Stromal cell of bone marrow (primary cell): ENCODE measurements at places on chromosomes 13 and 19.

DNA sequence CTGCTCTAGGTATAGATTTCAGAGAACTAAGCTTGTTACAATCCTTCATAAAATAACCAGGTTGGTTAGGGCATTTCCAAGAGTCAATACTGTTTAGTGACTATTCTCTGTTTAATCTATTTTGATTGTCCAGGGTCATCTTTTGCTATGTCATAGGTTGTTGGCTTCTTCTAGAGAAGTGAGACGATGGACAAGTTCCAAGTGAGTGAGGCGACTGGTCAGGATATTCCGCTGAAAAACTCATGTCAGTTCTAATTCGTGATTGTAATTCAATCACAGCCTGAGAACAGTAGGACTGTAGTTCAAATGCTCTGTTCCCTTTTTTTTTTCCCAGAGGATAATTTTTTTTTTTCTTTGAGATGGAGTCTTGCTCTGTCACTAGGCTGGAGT, 15.8 kb upstream of the ALOX5AP start:
- no peak for DNase-seq

DNA sequence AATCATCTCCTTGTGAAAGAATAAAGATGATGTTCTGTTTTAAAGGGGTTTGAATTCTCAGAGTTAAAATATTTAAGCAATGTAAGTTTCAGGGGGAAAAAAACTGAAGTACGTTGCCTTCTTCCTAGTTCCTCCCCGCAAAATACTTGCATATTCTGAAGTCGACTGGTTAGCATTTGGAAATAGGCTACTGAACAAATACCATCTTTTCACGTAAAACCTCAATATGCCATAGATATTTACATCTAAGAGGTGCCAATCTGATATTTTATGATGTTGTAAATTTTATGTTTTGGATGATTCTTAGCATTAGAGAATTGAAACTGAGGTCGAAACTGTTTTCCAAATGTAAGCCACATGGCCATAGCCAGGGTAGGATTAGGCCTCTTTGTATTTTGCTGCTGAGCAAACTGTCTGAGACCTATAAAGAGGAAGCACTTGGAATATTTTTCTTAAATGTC, 138.3 kb downstream of the FLT1 start:
- no peak for DNase-seq

- peak; percentile 43 for DNase-seq
These were observed 87.1 kb downstream of the PTPRS start for GRCh38 chr19:5253406-5254110.

DNA sequence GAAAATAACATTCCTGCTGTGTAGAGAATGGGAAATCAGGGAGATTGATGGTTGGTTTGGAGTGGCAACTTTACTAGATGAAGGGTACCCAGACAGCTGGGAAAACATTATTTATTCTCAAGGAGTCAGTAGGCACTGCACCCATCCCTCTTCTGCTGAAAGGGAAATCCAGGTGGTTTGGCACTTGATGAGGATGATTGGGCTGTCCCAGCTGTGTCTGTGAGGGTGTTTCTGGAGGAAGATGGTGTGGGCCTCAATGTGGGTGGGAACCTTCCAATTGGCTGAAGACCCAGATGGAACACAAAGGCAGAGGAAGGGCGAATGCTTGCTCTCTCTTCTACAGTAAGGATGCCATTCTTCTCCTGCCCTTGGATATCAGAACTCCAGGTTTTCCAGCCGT, 10.4 kb upstream of the SACS start:
- DNase-seq, result no peak

DNA sequence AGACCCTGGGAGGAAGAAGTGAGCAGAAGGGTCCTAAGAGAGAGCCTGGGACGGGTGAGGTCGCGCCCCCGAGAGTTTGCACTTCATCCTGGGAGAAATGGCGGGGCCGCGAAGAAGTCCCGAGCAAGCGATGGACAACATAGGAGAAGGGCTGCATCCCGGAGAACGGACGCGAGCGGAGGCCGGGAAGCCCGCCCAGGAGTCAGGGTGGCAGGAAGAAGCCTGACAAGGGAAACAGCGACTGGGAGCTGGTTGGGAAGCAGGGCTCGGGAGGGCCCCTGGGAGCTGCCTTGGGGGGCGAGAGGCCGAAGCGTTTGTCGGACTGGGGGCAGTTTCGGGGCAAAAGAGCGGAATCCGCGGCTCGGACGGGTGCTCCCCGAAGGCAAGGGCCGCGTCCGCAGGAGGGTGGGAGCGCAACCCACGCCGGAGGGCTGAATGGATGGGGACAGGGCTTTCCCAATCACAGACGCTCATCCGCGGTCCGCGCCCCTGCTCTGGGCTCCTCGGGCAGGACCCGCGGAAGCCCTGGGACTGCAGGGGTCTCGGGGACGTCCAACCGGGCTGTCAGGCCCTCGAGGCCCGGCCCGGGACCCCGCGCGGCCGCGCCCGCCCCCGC, 469 bp downstream of the ABHD17A start:
- DNase-seq, result no peak

- no peak for DNase-seq
These were observed 4.5 kb upstream of the B3GNT8 start for GRCh38 chr19:41431426-41432386.

- DNase-seq, result peak; percentile 83
These were observed 25.3 kb downstream of the ZNF582 start for GRCh38 chr19:56367829-56368711.

GRCh38 chr13:113842336-113843062, 21.4 kb downstream of the GAS6 start:
- DNase-seq, result no peak

DNA sequence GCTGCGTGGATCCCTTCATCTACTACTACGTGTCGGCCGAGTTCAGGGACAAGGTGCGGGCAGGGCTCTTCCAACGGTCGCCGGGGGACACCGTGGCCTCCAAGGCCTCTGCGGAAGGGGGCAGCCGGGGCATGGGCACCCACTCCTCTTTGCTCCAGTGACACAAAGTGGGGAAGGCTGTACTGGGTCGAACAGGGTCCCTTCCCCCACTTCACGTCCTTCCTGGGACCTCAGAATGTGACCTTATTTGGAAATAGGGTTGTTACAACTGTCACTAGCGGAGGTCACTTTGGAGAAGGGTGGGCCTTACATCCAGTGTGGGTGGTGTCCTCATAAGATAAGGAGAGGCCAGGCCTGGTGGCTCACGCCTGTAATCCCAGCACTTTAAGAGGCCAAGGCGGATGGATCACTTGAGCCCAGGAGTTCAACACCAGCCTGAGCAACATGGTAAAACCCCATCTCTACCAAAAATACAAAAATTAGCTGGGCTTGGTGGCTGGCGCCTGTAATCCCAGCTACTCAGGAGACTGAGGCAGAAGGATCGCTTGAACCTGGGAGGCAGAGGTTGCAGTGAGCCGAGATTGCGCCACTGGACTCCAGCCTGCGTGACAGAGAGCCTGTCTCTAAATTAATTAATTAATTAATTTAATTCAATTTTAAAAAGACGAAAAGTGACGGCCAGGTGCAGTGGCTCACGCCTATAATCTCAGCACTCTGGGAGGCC, 1.8 kb downstream of the F2RL3 start:
- no peak for DNase-seq

DNA sequence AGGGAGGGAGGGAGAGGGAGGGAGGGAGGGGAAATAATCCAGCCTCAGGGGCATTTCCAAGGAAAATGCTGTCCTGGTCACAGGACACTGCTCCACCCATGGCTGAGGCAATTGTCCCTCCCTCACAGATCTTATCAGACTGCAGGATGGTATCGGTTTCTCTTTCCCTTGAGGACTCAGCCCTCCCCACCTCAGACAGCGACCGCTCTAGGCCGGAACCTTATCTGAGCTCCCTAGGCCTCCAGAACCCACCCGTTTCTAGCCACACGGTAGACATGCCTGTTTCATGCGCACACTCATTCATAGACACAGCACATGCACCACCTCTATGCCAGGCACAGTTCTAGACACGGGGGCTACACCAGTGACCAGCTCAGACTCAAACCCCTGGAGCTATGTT, 10.0 kb upstream of the IZUMO2 start:
- DNase-seq, result no peak

- DNase-seq, result no peak
These were observed 108.4 kb downstream of the DLEU7 start for GRCh38 chr13:50735071-50735470.

DNA sequence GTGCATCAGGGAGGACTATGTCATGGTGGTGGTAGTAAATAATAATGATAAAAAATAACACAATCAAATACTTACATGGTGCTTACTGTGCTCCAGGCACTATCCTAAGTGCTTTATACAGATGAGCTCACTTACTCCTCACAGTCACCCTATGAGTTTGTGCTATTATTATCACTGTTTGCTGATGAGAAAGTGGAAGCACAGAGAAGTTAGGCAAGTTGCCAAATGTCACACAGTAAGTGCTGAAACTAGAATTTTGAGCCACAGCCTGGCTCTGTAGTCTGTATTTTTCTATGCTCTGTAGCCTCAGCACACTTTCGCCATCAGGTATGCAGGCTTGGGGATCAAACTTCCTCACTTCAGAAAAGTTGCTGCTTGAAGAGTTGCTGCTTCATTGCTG, 46.6 kb downstream of the HTR2A start:
- no peak for DNase-seq

DNA sequence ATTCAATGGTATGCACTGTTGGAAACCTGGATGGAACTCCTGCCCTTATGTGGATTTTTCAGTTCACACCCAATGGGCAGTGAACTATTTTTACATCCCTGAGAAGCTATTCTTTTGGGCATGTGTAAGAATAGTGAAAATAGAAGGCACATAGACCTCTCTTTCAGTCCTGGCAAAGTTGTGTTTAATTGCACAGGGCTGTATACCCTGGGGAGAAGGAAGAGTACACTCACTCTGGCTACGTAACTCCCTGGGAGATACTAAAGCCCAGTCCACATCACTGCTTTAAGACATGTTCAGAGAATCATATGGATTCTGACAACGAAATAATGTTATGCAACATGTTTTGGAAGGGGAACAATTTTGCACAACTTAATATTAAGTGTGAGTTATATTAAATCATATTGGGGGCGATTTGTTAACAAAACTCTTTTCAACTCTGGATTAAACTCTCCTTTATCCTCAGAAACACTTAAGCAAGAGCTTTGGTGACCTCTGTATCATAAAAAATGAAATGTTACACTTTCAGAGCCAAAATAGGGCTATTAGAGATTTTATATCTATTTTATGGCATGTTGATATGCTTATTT, 166.1 kb downstream of the DCT start:
- DNase-seq, result no peak

DNA sequence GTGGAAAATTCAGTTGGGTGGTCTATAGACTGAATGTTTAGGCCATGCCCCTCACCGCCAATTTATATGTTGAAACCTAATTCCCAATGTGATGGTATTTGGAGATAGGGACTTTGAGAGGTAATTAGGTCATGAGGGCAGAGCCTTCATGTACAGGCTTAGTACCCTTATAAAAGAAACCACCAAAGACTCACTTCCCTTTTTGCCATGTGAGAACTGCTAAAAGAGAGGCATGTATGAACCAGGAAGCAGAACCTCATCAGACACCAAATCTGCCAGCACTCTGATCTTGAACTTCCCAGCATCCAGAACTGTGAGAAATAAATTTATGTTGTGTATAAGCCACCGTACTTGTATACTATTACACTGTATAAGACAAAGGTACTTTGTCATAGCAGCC, 40.6 kb downstream of the UQCRFS1 start:
- DNase-seq, result no peak

DNA sequence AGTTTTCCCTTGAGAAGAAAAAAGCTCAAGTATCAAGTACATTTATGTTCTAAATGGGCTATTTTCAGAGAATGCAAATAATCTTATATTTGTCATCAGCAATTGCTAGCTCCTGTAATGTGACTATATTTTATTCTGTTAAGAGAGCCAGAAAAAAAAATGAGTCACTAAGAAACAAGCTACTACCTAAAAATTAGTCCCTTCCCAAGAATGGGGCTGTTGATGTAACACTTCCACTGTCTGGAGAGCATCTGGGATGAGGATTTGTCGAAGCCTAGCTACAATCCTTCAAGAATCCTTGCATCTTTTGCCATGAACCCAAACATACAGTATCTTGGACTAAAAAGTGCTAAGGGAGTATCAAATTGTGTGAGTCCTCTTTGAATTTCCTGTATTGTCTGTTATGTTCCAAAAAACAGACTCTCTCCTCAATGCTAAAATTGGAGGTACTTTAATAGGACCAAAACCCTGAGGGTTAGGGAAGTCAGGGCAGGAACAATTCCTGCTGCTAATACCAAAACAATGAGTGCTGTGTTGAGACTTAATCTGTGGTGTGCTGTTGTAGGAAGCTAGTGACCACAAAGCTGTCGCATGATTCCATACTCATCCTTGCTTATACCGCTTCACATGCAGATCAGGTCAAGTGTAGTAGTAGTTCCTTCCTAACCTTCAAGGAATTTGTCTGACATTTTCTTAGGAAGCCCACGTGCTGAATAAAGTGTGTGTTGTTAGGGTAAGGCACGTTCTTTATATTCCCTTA, 4.9 kb upstream of the ZC3H13 start:
- DNase-seq, result no peak

- DNase-seq, result no peak
These were observed 2.9 kb upstream of the CCDC9 start for GRCh38 chr19:47253467-47253881.

DNA sequence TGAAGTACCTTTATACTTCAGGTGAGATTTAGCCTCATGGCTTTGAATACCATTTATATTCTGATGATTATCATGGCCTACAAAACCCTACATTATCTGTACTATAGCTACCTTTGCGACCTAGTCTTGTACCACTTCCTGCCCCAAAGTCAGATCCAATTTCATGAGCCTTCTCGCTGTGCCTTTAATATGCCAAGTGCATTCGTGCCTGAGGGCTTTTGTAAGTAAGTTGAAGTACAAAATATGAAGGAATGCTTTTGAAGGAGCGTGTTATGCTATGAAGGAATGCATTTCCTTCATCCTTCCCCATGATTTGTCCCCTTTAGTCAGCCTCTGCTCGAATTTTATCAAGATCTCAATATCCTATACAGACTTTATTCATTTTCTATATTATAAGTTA, 9.2 kb upstream of the RASL11A start:
- no peak for DNase-seq

GRCh38 chr13:113661509-113661908, 3.5 kb upstream of the ATP4B start:
- DNase-seq, result no peak

GRCh38 chr13:21683034-21683733, 12.3 kb downstream of the FGF9 start:
- peak; percentile 49 for DNase-seq

DNA sequence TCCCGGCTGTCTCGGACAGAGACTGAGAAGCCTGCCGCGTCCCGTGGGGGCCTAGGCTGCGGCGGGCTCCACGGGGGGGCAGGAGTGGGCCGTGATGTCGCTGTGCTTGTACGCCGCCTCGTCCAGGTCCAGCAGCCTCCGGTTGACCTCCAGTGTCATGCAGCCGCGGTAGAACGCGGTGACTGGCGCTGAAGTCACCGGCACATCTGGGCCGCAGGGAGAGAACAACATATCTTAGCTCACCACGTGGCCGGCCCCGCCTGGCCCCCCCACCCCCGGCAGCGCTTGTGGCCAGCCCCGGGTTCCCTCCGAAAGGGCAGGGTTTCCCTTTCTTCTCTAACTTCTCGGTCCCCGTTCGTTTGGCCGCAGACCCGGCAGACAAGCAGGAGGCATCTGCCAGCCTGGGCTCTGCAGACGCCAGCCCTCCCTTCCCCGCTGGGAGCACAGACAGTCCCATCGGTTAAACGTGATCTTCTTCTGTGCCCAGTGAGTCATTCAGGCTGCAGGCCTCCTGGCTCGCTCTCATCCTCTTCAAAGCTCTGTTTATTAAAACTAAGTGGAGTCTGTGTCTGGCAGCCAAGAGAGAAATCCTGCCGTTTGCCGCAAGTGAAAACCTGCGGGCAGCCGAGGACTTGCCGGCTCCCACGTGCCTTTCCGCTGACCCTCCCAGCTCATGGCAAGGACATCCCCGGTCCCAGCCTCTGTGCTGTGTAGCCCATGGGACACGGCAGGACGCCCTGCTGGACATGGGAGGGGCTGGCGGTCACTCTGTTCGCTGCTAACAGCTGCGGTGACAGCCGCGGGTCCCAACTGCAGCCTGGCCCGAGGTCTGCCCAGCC, 42.8 kb downstream of the GAS6 start:
- peak; percentile 93 for DNase-seq
